ENCODE measurements at places on chromosomes 3 and 15. TPM values are rescaled to one million over a fixed set of nuclear protein-coding genes. Genes with fewer than 3 reads are reported as not detected.

DNA sequence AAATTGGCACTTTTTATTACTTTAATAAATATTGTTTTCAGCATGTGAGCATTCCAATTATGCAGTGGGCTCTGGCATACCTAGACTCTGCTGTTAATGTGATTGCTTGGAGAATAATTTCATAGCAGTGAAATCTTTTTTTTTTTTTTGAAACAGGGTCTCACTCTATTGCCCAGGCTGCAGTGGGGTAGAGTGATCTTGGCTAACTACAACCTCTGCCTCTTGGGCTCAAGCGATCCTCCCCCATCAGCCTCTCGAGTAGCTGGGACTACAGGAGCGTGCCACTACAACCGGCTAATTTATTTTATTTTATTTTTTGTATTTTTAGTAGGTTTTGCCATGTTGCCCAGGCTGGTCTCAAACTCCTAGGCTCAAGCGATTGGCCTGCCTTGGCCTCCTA is 14.6 kb upstream of the CORO2B start:
- no peak for DNase-seq

DNA sequence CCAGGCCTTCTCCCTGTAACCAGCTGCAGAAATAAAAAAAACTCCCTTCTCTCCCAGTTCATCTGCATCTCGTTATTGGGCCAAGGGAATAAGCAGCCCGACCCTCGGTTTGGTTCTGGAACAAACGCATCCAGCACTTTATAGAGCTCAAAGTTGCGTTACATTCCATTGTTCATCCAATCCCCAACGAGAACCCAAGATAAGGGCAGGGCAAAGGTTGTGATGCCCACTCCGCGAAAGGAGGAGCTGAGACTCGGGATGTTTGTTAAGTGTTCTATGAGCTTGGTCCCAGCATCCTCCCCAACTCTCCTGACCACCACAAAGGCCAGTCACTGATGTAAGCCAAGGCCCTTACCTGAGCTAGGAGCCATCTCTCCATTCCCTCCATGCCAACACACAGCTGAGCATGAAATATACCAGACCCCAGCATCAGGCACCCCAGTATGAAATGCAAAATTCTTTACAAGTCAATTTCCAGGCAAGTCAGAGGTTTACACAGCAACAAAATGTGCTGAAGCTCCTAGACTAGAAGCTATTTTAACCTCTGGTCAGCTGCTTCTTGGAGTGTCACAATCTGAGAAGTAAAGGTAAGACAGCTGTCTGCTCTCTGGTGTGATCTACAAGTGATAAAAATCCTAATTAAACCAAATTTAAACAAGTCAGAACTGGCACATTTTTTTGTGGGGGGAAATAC is 17.9 kb downstream of the CCDC12 start:
- no peak for DNase-seq

GRCh38 chr3:45319231-45319995 is 69.0 kb upstream of the LARS2 start:
- DNase-seq: no peak

DNA sequence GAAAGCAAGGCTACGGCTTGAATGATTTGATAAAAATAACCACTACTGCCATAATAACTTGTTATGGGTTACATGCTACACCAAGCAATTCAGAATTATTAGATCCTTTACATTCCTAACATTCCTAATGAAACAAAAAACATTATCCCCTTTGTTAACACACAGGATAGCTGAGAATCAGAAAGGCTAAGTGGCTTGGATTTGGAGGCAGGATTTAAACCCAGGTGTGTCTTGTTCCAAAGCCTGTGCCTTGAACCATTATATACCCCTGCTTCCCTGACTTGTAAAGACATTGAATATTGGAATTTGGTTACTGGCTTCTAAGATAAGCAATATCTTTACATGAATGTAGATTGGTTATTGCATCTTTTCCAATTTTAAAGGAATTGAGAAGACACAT is 417.1 kb upstream of the GOLIM4 start:
- DNase-seq: no peak

DNA sequence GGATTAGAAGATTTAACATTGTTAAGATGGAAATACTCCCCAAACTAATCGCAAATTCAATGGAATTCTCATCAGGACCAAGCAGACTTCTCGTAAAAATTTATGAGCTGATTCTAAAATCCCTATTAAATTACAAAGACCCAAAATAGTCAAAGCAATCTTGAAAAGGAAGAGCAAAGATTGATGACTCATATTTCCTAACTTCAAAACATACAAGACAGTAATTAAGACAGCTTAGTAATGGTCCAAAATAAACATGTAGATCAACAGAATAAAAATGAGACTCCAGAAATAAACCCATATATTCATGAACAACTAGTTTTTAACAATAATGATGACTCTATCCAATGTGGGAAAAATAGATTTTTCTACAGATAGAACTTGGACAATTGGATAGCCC is 148.7 kb downstream of the SI start:
- no peak for DNase-seq

NPAP1 gene
- not detected for total RNA-seq

DNA sequence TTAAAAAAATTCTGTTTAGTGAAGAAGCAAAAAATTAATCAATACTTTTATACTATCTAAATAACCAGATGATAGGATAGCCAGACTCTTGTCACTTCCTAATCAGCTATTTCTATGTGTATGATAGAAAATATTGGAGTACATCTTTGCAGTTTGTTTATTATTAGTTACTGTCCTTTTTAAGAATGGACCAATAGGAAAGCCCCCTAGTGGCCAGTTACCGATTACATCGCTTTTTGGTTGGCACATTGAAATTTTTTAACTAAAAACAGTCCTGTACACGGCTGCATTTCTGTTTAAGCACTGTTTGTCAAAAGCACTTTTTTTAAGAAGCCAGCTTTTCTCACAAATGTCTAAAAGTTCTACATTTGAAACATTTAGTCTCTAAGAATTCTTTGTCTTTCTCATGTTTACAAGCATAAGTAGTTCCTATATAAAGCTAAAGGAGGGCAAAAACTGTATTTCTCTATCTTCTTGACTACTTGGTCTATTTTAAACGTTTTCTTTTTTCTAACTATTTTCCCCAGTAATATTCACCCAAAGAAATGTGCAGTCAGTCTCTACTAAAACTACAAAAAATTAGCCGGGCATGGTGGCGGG is 253.2 kb upstream of the LRTM1 start:
- peak; percentile 72 for DNase-seq

GRCh38 chr15:85318048-85318731 is 62.2 kb upstream of the AKAP13 start:
- peak; percentile 98 for DNase-seq

Measured in RPMI7951 (cell line).